Nucleus accumbens (tissue), 56 donors: ENCODE measurements at places on chromosomes 2 and 18.

DNA sequence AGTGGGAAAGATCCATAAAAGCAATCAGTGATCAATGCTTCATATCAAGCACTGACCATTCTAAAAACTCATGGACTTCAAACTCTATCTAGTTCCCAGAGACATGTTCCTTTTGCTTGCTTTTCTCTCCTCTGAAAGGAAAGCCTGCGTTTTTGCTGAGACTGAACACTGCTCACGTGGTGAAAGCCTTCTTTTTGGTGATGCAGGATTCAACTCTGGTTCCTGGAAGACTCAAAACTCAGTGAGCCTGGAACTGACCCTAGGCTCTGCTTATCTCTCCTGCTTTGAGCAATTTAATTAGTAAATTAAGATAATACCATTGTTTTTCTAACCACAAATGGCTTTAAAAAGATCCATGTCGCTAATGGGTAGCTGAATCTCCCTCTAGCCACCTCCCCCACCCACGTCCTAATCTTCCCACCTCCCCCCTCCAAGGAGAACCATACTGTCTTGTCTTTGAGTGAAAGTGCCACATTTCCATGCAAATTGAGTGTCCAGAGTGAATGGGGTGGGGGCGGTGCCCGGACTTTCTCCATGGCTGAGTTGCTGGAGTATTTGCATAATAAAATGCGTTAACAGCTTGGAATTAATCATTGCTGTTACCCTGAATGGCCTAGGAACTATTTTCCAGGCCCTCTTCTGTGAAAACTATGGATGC lies 130.5 kb downstream of the BCL11A start:
- DNase-seq, result no peak

GRCh38 chr2:100753881-100754280 lies 66.1 kb upstream of the NPAS2 start:
- DNase-seq, result no peak

DNA sequence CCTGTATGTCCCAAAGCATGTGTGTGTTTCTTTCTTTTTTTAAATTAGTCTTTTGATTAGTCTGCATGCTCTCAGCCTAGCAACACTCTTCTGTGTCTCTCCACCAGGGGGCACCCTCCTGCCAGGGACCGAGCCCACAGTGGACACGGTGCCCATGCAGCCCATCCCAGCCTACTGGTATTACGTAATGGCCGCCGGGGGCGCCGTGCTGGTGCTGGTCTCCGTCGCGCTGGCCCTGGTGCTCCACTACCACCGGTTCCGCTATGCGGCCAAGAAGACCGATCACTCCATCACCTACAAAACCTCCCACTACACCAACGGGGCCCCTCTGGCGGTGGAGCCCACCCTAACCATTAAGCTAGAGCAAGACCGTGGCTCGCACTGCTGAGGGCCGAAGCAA lies 93.8 kb downstream of the NRP2 start:
- DNase-seq, result peak; percentile 28

DNA sequence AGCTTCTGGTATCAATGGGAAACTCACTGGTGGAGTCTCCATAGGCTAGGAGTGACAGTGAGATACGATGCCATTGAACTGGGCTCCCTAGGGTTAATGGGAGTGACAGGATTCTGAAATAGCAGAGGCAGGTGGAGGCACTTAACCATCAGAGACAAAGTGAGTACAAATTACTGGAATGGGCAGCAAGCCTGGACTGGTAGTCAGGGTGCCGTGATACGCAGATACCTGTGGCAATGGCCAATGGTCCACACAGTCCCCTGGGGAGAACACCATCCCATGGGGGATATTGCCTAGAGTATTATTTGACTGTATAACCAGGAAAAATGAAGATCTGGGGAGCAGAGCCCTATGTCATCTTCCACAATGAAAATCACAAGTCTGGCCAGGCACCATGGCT lies 17.3 kb downstream of the CHCHD5 start:
- no peak for DNase-seq

DNA sequence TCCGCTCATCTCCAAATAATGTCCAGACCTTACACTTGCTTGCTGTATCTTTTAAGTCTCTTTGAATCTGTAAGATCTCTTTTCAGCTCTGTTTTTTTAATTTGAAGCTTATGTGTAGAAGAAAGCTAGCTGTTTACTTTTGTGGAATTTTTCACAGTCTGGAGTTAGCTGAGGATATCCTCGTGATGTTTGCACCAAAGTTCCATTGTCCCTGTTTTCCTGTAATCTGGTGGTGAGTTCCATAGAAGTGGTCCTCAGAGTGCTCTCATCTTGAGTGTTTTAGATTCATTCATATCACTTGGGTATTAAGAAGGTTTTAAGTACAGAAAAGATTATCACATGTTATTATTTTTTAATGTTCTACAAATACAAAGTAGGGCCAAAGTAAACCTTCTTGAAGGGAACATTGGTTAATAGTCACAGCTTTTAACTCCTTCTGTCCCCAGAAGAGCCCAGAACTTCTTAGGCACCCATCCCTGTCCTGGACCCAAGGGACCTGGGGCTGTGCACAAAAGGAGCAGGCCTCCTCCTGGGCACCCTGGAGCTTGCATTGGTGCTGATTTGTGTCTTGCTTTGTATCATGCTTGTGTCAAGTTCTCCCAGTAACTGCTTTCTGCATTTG lies 15.0 kb downstream of the MLPH start:
- DNase-seq, result no peak
